ENCODE measurements at places on chromosomes 2 and 18.

- no peak for DNase-seq
Measured at GRCh38 chr18:48803951-48804855, 146.6 kb downstream of the SMAD7 start.

- DNase-seq: no peak
Measured at GRCh38 chr2:188620916-188621315, 329.2 kb downstream of the GULP1 start.

- DNase-seq: no peak
Measured at GRCh38 chr2:187994464-187995331, 297.0 kb upstream of the GULP1 start.

DNA sequence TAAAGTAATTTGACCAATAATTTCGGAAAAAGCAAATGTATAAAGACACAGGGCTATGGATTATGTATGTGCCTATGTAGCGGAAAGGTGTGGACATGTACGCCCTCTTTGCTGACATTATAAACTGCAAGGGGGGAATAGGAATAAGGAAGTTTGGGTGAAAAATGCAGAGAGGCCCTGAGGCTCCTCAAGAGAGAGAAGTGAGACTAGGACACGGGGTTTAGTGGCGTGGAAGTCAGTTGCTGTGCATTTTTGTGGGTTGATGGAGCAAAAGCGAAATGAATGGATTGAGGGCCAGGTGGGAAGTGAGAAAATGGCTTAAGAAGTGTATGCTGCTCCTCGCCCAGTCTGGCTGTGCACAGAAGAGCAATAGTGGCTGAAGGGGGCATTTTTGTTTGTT, 96.2 kb upstream of the B3GNT7 start:
- DNase-seq: no peak

GRCh38 chr2:221567809-221568208, 4.3 kb downstream of the EPHA4 start:
- no peak for DNase-seq

DNA sequence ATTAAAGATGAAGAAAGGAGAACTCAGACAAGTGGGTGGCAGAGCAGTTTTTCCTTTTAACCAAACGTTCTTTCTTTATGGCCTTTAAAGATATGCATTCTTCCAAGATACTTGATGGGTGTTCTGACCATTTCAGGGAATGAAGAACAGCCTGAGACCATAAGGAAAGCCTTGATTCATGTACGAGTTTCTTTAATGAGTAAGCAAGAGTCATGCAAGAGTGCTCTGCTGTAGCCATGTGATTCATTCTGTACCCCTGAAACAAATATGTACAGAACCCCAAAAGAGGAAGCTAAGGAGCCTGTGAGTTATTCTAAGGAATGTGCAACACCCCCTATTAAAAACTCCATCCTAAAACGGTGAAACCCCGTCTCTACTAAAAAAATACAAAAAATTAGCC, 372.8 kb downstream of the MTX2 start:
- no peak for DNase-seq

DNA sequence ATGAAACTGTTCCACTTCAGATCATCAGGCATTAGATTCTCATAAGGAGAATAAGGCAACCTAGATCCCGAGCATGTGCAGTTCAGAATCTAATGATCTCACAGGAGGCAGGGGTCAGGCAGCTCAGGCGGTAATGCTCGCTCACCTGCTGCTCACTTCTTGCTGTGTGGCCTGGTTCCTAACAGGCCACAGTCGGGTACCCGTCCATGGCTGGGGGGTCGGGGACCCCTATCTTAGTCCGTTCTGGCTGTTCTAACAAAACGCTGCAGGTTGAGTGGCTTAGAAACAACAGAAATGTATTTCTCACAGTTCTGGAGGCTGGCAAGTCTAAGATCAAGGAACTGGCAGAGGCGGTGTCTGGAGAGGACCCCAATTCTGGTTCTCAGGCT, 79.2 kb downstream of the ASB1 start:
- DNase-seq: no peak

- DNase-seq: no peak
Measured at GRCh38 chr2:160628811-160629210, 135.2 kb upstream of the RBMS1 start.

Data from activated naive CD4-positive, alpha-beta T cell treated with anti-CD3 and anti-CD28 coated beads for 36 hours (primary cell).